ENCODE measurements at places on chromosomes 11 and 22.
A peak's percentile ranks its signal among the peaks of the same experiment; 100 is the strongest.

DNA sequence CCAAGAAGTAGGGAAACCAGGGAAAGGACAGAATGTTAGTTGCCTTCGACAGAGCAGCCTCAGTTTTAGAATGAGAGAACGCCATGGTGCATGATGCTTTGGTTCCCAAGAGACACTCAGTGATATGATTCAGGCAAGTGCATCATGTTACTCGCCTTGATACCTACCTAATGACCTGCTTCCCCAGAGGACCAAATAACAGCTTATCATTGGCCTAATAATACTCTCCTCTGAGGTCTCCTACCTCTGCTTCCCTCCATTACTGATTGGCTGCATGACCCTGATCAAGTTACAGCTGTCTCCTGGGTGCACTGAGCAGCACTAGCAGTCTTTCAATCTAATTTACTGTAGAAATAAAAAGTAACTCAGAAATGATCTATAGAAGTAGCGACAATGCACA is 979.7 kb upstream of the FAT3 start:
- no peak for DNase-seq

DNA sequence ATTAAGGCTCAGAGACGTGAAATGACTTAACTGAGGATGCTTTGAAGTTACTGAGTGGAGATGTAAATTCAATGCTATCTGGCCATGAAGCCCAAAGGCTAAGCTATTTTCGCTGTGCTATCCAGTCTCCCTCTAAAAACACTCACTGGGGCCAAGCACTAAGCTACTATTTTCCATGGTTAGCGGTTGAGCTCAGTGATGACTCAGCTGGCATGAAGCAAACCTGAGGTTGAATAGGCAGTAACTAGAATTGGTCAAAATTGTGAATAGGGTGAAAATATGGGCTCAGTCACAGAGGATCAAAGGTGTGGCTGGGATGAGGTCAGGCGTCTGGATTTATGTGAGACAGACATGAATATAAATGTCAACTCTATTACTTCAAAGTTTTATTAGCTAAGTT is 564.2 kb upstream of the KIRREL3 start:
- no peak for DNase-seq

DNA sequence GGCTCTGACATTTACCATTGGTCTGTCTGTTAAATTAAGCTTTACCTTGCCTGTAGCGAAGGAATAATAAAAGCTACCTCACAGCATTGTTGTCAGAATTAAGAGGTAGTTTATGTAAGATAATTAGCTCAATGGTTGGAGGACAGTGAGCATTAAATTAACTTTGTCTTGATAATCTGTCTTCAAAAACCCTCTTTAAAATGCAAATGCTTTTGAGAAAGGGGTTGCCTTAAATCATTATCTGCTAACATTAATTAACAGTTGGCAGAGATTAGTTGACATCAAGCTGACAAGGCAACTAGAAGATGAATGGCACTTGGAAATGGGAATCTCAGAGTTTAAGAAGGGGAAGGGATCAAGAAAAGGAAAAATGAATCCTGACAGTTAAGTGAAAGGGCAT is 761.1 kb upstream of the ARHGAP42 start:
- no peak for DNase-seq

- DNase-seq = no peak
Measured at GRCh38 chr22:31332886-31333285, 13.3 kb downstream of the PATZ1 start.

DNA sequence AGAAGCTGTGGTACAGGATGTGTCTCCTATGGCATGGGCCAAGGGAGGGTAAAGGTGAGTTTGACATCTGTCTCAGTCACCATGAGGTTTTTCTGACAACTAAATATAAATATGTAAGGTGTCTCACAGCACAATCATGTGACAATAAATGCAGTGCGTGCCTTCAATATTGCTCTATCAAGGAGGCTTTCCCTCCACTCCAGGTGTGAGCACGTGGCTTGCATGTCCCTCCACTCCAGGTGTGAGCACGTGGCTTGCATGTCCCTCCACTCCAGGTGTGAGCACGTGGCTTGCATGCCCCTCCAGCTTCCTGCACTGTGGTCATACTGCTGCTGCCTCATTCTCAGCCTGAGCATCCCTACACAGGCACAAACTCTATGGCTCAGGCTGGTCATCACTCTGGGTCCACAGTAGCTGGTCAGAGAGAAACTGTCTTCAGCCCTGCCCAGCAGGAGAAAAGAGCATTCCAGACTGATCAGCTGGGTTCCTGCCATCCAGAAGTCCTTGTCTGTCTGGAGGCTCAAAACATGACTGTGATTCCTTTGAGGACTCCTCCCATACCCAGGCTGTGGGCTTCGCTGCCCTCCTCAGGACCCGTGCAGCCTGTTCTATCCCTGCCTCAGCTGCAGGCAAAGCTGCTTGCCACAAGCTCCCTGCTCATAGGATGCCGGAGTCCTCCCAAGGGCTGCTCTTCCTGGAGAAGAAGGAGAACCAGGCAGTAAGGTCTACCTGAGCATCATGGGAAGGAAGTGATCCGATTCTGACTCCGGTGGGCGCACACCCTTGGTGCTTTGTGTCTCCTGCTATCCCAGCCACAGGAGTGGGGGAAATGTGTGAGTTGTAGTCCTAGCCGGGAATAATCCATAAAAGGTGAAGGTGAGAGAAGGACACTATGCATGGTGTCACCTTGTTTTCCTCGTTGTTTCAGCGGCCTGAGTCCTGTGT is 33.4 kb upstream of the VPREB1 start:
- DNase-seq = no peak

GRCh38 chr11:1831338-1832210 is 3.2 kb upstream of the SYT8 start:
- peak; percentile 45 for DNase-seq

DNA sequence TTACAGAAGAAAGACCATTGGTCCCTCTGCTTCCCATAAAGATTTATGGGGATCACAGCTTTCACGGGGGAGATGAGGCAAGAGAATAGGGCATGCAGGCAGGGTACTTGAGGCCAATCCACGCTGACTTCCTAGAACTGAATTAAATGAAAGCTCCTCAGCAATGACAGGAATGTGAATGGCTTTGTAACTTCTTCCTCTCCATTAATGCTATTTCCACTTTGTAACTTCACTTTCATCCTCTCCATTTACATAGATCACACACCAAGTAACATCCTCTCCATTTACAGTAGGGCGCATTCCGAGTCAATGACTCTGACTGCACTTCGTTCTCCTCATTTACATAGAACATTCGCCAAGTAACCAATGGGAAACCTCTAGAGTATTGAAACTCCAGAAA is 89.8 kb downstream of the PIWIL4 start:
- no peak for DNase-seq

DNA sequence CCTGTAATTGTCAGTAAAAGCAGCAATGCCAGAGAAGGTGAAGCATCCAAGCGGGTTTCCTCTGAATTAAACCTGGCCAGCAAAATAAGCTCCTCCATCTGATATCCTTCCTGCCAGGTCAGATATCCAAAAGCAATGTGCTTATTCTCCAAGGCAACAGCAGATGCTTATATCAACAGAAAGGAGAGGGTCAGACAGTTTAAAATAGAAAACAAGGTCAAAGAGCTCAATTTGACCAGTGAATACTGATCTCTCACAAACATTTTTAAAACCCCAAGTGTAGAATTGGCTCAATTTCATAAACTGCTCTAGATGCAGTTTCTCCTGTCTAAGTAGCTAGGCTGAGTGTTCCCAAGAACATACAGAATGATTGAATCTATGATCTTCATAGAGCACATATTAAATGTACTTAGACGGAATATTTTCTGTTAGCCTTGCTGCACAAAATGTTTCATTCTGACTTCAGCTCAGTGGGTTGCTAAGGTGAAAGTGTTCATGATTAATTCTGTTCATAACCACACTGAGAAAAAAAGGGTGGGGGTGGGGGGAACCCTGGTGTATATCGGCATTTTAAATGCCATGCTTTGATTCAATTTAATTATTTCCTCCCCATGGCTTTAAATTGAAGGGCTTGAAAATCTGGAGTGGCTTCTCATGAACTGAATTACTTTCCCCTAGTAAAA is 174.2 kb upstream of the ARHGAP20 start:
- no peak for DNase-seq

- no peak for DNase-seq
Measured at GRCh38 chr22:49871482-49871881, 17.8 kb downstream of the ZBED4 start.

GRCh38 chr11:27207025-27207650 is 155.9 kb downstream of the CCDC34 start:
- DNase-seq = no peak

- no peak for DNase-seq
Measured at GRCh38 chr11:27722117-27722952, 22.1 kb upstream of the BDNF start.

DNA sequence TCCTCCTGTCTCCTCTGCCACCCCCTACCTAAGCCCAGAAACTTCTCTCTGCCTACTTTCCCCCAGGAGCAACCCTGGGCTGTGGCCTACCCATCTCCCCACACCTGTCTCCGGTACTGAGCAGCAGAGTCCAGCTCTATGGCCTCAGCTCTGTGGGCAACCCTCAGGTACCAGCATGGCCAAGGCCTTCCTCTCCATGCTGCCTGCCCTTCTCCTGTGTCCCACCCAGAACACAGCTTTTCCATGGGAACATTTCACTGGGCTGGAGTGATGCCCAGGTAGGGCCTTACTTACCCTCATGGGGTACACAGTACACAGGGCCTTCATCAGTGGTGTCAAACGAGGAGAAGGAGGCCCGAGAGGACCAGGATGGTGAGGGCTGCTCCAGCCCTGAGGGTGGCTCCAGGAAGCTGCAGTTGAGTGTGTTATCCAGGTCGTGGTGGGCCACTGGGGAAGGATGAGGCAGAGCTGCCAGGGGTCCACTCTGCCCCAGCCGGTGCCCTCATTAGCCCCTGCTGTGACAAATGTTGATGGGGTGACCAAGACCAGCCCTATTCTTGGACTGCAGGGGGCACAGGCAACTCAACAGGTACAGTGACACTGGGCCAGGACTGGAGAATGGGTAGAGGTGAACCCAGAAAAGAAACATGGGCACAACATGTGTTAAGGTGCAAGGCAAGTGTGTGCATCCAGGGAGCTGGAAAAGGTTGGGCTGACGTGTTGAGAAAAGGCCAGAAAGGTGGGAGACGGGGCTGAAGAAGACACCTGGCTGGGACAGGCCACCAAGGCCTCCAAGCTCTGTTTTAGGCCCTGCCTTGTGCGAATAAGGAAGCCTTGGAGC is 10.3 kb downstream of the SCARF2 start:
- DNase-seq = no peak

DNA sequence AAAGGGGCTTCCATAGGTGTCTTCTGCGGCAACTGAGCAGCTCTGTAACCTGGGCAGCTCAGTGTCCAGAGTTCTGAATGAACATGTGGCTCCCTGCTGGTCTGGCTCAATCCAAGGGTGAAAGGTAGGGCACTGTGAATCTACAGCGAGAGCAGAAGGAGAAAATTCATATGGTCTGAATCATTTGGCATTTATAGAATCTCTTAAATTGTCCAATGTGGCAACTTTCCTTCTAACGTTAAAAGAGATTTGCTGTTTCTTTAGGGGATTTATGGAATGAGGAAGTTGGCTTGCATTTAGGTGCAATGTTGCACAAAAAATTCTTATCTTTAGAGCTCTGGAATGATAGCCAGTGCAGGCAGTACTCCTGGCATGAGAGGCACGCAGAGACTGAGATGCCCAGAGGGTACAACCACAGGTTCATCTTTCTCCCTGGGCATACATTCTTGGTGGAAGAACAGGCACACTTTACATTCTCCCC is 17.0 kb downstream of the ATXN10 start:
- no peak for DNase-seq

DNA sequence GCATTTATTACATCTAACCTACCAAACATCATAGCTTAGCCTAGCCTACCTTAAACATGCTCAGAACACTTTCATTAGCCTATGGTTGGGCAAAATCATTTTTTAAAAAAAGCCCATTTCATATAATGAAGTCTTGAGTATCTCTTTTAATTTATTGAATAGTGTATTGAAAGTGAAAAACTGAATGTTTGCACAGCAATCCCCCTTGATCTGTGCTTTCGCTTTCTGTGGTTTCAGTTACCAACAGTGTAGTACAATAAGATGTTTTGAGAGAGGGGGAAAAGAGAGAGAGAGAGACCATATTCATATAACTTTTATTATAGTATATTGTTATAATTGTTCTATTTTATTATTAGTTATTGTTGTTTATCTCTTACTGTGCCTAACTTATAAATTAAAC is 8.4 kb upstream of the MAP6 start:
- DNase-seq = no peak
